Stimulated activated CD4-positive, alpha-beta T cell treated with anti-CD3 and anti-CD28 coated beads, TNF-alpha, amount 100 ng/mL, for 1 hour (primary cell): ENCODE measurements at places on chromosomes 16 and 17.

GRCh38 chr16:1492923-1493745 lies at the start of gene TELO2:
TSS of gene TELO2 (plus strand) at chr16:1493360. CDS start at chr16:1494282, 922 bp downstream.
- peak; percentile 80 for DNase-seq

- DNase-seq, result no peak
Observed at GRCh38 chr17:44043272-44043696, 23.2 kb downstream of the LSM12 start.

DNA sequence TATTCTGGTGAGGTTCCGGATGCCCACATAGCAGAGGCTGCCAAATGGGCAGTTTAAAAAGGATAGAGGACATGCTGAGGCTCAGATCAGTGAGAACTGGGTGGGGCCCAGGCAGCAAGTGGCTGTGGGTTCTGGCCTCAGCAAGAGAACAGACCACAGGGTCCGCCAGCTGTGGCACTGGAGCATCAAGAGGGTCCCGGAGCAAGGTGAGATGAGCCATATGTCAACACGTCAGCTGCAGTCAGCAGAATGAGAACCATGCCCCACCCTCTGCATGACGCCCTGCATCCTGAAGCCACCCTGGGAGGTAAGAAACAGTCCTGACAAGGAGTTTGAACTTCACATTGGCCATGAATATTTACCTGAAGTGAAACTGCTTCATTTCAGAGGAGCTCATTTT lies 20.1 kb upstream of the CCL5 start:
- no peak for DNase-seq

GRCh38 chr16:4513086-4513860 lies 25.3 kb downstream of the CDIP1 start:
- no peak for DNase-seq

- DNase-seq, result no peak
Observed at GRCh38 chr16:84746231-84746630, 46.4 kb downstream of the USP10 start.

GRCh38 chr17:1120596-1121441 lies 59.0 kb downstream of the ABR start:
- DNase-seq, result no peak

GRCh38 chr17:45101546-45101882 lies 30.8 kb downstream of the PLCD3 start:
- DNase-seq, result no peak

- DNase-seq, result peak; percentile 18
Observed at GRCh38 chr16:81873843-81874752, 95.0 kb downstream of the PLCG2 start.

GRCh38 chr16:74711938-74712337 lies 11.3 kb upstream of the MLKL start:
- no peak for DNase-seq

- no peak for DNase-seq
Observed at GRCh38 chr16:22255335-22255734, 41.9 kb upstream of the POLR3E start.

DNA sequence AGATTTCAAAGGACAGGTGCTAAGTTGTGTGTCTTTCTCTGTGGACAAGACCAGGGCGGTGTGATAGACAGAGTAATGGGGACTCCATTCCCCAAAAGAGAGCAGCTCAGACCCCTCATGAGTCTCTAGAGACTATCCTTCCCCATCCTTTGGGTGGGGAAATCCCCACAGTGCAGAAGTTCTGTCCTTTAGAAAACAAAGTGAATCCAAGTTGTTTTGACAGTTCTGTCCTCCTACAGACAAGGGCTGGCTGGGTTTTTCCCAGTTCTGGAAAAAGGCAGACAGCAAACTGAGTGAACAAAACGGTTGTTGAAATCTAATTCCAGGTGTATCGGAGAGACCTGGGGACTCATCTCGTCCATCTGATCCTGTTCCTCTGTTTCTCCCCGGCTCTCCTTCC lies 11.0 kb upstream of the HAS3 start:
- no peak for DNase-seq

- no peak for DNase-seq
Observed at GRCh38 chr16:83886199-83886971, 12.5 kb upstream of the MLYCD start.

DNA sequence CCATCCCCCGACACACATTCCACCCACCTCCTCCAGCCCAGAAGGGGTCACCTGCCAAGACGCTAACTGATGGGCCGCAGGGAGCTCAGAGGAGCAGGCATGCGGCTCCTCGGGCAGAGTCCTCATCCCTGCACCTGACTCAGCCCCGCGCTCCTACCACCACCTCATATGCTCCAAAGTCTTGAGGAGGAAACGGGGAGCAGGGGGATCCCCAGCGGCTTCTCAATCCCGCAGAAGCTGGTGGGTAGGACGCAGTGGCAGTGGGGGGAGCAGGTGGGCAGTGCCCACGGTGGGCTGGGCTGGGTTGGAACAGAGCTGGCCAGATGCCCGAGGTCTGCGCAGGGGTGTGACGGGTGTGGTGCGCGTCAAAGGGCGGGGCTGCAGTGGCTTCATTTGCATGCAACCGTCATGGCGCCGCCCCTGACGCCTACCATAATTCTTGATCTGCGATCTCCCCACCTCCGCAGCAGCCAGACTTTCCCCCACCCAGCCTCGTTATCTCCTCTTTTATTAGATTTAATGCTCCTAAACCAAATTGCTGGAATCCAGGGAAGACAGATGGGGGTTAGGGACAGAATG lies 39.0 kb upstream of the EMP2 start:
- no peak for DNase-seq

- no peak for DNase-seq
Observed at GRCh38 chr17:79658811-79659207, 48.0 kb upstream of the RBFOX3 start.
